ENCODE measurements at places on chromosomes 5 and 9.

- DNase-seq = no peak
Observed at GRCh38 chr5:145484158-145484557, 351.0 kb downstream of the PRELID2 start.

- no peak for DNase-seq
Observed at GRCh38 chr9:97555164-97555563, 53.7 kb downstream of the TMOD1 start.

DNA sequence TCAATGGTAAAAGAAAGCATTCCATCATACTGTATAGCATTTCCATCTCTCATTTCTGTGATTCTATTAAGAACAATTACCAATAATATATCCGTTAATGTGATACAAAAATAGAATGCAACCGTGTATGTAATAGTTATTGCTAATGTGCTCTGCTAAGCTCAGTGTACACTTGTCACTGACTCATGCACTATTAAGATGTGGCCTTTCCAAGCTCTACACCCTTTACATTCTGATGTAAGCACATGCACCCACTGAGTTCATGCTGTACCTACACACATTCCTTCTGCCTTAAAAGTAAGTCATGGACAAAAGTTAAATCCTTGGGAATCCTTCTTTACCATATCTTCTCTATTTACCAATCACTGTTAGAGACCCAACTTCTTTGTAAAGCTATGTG, 319.1 kb downstream of the ZSWIM6 start:
- no peak for DNase-seq

DNA sequence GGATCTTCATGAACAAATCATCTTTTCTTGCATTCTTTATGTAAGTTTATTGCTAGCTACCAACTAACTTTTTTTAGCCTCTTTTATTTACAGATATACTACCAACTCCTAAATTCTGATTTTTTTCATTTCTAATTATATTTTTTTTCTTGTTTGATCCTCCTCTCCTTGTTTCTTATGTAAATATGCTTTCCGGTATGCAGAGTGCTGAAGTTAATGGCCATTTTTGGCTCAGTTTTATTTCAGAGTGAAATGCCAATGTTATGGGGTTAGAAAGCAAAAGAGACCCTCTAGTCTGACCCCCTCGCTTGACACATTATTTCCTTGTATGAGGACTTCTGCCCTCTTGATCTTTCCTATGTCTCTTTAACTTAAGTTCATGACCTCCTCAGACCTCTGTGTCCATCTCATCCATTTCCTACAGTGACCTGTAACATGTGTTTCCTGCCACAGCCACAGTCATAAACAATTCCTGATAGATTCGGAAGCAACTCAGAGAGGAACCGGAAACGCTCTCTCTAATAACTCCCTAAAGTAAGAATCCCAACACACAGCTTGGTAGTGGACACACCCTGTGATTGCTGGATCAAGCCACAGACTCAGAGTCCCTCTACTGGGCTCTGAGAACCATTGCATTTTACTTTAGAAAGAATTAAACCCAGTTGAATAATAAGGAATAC, 42.9 kb upstream of the AFAP1L1 start:
- peak; percentile 79 for DNase-seq
